ENCODE measurements at places on chromosomes 12 and 14. TPM values are rescaled to one million over a fixed set of nuclear protein-coding genes. Genes with fewer than 3 reads are reported as not detected.

DNA sequence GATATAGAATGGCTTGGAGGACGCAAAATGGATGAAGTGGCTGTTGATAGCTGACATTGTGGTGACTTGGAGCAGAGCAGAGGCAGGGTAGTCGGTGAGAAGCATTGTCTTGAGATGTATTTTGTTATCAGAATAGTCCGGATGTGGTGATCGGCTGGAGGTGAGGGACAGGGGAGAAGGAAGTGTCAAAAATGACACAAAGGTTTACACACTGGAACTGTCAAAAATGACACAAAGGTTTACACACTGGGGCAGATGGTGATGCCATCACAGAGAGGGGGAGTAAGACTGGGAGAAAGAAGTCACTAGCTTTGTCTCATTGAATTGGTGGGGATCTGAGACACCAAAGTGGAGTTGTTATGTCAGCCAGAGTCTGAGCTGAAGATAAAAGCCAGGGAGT, 30.1 kb downstream of the CDKL1 start:
- no peak for DNase-seq

The CLEC12A gene
- total RNA-seq: not detected

The KRT78 gene
- total RNA-seq: not detected

GRCh38 chr14:76292561-76292960, 83.4 kb upstream of the ESRRB start:
- no peak for DNase-seq

DNA sequence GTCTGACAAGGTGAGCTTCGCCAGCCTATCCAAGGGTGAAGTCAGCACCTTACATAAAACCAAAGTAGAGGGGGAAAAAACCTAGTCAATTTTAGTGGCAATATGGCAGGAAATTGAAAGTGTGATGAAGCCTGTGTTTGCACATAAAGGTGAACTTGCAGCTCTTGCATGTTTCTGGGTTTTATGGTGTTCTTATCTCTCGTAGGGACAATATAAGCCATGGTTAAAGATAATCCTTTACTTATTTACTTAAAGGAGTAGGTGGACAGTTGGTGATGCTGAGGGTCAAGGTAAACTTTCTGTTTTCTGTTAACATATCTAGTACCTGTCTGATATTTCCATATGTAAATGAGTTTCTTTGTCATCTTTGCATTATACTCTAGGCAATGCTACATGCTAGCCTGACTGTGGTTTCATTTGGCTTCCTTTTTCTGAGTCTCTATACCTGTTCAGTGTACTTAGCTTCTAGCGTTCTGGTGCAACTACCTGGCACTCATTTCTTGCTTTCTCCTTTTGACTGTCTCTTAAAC, 32.8 kb downstream of the CCDC91 start:
- no peak for DNase-seq

The CAPZA3 gene
- total RNA-seq: not detected

- DNase-seq: no peak
These were observed 285.8 kb downstream of the NUAK1 start for GRCh38 chr12:105852951-105853350.

- peak; percentile 21 for DNase-seq
These were observed 13.0 kb downstream of the SERPINA11 start for GRCh38 chr14:94439453-94440057.

GRCh38 chr14:87494010-87494409, 499.0 kb downstream of the GALC start:
- no peak for DNase-seq

- DNase-seq: peak; percentile 68
These were observed 1104.7 kb upstream of the TMEM132C start for GRCh38 chr12:127162307-127162706.

The MORN3 gene
- total RNA-seq: 1.5 TPM

The SERPINA10 gene
- not detected for total RNA-seq

The KERA gene
- total RNA-seq: not detected

GRCh38 chr14:81474148-81474492, 59.5 kb downstream of the SEL1L start:
- DNase-seq: no peak

GRCh38 chr12:65518771-65519170, 240.3 kb downstream of the MSRB3 start:
- DNase-seq: no peak

DNA sequence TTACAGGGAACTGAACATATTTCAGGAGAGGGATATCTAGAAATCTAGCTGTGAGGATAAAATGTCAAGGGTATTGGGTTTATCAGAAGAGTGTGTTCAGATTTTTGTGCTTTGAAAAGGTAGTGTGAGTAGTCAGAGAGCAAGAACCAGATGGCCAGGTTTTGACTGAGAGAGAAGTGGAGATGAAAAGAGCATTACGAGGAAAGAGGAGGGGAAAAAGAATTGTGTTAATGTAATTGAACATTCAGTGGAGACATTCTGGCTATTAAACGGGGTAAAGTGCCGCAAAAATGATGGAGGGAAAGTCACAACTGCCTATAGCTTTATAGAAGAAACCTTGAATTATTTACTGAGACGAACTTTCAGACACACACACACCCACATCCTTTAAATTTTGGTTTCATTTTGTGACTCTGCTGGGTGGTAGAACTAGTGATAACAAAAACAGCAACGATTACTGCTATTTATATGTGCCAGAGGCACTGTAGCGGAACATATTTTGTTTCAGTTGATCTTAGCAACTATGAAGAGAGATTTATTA, 213.6 kb downstream of the ERC1 start:
- no peak for DNase-seq

The CLEC9A gene
- not detected for total RNA-seq

- DNase-seq: peak; percentile 66
These were observed 71.8 kb downstream of the NINJ2 start for GRCh38 chr12:591167-592023.

GRCh38 chr12:12874029-12874428, 17.3 kb upstream of the GPRC5A start:
- DNase-seq: peak; percentile 25

The CLEC4C gene
- not detected for total RNA-seq

The GPR162 gene
- 5.4 TPM for total RNA-seq

DNA sequence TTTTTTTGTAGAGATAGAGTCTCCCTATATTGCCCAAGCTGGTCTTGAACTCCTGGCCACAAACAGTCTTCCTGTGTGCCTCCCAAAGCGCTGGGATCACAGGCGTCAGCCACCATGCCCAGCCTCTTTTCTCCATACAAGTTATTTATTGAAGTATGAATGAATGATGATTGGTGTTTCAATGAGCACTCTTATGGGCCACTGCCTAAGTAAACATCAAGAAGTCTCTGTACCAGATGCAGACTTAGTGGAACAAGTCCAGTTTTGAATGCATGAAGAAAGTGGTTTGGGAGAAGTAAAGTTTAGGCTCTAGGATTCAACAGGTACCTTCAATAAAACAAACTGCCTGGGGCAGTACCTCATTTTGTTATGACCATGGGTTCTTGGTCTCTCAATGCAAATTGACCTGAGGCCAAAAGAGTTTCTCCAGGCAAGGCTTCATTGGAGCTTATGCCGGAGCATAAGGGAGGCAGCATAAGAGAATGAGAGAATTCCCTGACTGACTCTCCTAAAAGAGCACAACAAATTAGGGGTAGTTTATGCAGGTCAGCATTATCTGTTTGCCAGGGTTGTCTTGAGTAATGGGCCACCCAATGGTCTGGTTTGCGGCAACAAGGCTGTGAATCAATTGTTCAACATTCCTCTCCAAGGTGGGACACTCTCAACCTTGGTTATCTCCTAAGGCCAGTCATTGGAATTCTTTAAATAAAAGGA, 1.1 kb upstream of the GMFB start:
- no peak for DNase-seq

- DNase-seq: no peak
These were observed 75.2 kb downstream of the STXBP6 start for GRCh38 chr14:24974591-24975374.

DNA sequence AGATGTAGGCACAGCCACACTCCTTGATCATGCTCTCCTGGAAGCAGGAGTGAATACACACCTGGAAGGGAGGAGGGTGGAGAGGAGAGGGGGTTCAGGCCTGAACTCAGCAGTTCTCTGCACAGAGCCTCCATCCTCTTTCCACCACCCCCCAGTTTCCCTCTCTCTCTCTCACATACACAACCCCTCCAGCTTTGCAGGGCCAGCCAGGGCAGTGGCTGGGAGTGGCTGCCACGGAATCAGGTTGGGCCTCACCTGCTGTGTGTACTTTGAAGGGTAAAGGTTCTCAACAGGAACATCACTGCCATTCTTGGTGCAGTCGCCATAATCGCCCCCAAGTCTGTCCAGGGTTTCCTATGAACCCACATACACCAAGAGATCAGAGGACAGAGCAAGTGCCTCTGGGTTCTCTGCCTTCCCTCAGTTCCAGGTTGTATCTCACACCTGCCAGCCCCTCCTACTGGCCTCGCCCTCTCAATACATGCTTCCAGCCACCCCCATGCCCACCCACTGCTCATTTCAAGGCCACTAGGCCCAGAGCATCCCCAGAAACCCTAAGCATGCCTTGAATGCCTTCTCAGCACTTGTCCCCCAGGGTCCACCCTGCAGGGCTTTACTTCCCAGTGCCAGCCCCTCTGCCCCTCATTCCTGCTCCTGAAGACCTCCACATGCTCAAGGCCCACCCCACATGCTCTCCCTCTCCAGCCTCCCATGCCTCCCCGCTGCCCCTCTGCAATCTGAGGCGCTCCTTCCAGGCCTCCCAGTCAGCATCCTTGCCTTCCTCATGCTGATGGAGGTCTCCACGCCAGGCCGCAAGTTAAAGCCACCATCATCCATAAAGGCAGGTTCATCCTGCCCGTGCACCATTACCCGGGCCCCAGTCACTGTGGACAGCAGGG, 12.9 kb upstream of the TNFRSF1A start:
- no peak for DNase-seq

The GPR84 gene
- not detected for total RNA-seq

- DNase-seq: no peak
These were observed 9.7 kb upstream of the RIC8B start for GRCh38 chr12:106764738-106765137.

DNA sequence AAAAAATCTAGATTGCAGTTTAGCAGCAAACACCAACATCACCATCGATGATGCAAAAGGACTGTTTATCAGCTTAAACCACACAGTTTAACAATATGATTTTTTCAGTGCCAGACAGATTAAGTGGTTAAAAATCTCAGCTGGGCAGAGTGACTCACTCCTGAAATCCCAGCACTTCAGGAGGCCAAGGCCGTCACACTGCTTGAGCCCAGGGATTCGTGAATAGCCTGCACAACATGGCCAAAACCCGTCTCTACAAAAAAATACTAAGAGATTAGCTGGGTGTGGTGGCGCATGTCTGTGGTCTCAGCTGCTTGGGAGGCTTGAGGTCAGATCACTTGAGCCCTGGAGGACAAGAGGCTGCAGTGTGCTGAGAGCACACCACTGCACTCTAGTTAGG, 8.9 kb downstream of the RSRC2 start:
- no peak for DNase-seq

DNA sequence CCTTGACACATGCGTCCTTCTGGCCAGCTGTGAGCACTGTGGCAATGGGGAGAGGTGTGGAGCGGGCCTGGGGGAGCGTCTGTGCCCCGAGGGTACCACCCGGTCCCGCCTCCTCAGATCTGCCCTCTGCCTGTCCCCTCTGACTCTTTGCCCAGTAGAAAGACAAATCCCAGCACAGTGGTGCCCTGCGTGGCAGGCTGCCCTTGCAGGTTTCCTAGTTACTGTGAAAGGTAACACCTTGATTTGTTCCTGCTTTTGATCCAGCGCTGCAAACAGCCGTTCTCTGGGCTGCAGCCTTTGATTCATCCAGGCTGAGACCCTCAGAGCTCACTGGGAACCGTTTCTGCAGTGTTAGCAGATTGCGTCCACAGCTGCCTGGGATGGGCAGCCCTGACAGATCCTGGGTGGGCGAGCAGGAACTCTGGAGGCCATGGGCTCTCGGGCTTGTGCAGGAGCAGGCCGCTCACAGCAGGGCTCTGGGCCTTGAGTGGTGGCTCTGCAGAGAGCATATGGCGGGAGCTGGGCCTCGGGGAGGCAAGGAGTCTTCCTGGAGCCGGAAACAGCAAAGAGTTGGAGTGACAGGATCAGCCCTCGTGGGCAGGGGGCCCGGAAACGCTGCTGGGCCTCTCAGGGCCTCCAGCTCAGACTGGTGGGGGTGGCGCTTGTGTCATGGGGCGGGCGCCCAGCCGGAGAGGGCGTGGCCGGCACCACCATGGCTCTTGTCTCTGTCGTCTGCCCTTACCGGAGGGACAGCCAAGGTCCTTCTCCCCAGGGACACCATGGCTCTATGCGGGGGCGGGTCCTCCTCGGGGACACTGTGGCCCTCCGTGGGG, 16.6 kb downstream of the FBRSL1 start:
- DNase-seq: peak; percentile 67

The ATXN2 gene
- total RNA-seq: 28.7 TPM

- no peak for DNase-seq
These were observed at the start of gene A2M for GRCh38 chr12:9115731-9116559. Gene A2M, minus strand, starts transcription at chr12:9115919. Its CDS starts 70 bp downstream, at chr12:9115849.

DNA sequence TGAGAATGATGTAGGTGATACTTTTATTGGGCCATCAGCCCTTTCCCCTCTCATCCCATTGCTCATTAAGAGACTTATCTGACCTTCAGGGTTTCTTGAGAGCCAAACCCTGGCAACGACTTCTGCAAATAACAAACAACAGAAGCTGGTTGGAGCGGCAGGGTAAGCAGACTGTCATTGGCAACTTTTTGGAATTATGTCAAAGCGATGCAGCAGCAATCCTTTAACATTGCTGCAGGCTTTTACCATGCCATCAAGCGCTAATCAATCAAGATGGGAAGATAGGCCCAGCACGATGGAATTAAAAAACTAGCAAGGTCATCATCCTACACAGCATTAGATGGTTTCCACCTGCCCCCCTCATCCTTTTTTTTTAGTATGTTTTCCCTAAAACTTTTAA, 406.1 kb upstream of the PDE3A start:
- DNase-seq: no peak

GRCh38 chr12:34348836-34349672, 326.8 kb downstream of the ALG10 start:
- DNase-seq: no peak
